Mesangial cell (primary cell): ENCODE measurements at places on chromosomes 16 and 17. TPM values are rescaled to one million over a fixed set of nuclear protein-coding genes. Genes with fewer than 3 reads are reported as not detected.

The ZP2 gene
- not detected in 2 replicates for total RNA-seq

The CDR2L gene
- 40.6 and 49.3 TPM in 2 replicates for total RNA-seq

The DPEP2NB gene
- not detected in 2 replicates for total RNA-seq

The KCNJ12 gene
- 0.65 and 1.4 TPM in 2 replicates for total RNA-seq

The COX6A2 gene
- total RNA-seq = not detected in 2 replicates

The LITAFD gene
- total RNA-seq = not detected in 2 replicates

The DYNLRB2 gene
- total RNA-seq = 1.3 TPM in 1 of 2 replicates, not detected in the other

The MEOX1 gene
- not detected in 2 replicates for total RNA-seq

The RRAD gene
- 23.1 and 59.2 TPM in 2 replicates for total RNA-seq

The BBS2 gene
- 13.2 and 37.6 TPM in 2 replicates for total RNA-seq

The GGT6 gene
- not detected in 2 replicates for total RNA-seq

The LPO gene
- not detected in 2 replicates for total RNA-seq

The ASB16 gene
- 0.51 TPM in 1 of 2 replicates, not detected in the other for total RNA-seq

The CBFA2T3 gene
- total RNA-seq = not detected in 2 replicates
